ENCODE measurements at places on chromosomes 12 and 14.

DNA sequence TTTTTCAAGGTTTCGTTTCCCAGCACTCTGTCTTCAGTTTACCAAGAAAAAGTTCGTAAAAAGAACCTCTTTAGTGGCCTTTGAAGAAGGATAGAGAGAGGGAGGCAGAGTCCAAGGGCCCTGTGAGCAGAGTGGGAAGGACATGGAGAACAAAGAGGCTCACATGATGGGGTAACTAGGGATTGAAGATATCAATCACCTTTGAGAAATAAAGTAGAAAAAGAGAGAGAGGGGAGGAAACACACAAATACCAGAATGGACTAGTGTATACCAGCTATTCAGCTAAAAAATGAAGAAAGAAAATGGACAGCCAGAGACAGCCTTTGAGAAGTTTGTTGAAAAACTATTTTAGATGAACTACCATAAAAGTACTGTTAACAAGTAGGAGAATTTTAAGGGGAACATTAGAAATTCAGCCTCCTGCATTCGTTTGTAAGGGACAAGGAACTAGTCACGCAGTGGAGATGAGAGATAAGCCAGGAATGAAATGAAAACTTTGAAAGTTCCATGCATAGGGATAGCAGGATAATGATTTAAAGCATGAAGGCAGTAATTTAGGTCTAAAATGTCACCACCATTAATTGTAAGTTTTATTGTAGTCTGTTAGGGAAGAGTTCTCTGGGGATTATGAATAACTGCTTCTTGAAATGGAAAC, 82.1 kb downstream of the SPTSSA start:
- no peak for DNase-seq

- no peak for DNase-seq
Observed at GRCh38 chr12:116759783-116760621, 21.9 kb downstream of the RNFT2 start.

- no peak for DNase-seq
Observed at GRCh38 chr12:83245156-83245555, 558.5 kb downstream of the TMTC2 start.

- DNase-seq: no peak
Observed at GRCh38 chr12:97552410-97553121, 90.0 kb downstream of the RMST start.

GRCh38 chr12:67082221-67082620, 186.9 kb upstream of the CAND1 start:
- no peak for DNase-seq
